Natural killer cell (primary cell): ENCODE measurements at places on chromosomes 1 and 21. TPM values are rescaled to one million over a fixed set of nuclear protein-coding genes. Genes with fewer than 3 reads are reported as not detected.

Gene MROH7
- 0.16 TPM for total RNA-seq

Gene SLAMF9
- not detected for total RNA-seq

Gene OR2AK2
- not detected for total RNA-seq

Gene ACTN2
- total RNA-seq, result not detected

Gene SYT2
- not detected for total RNA-seq

Gene CYP4A11
- not detected for total RNA-seq

Gene PRAMEF1
- total RNA-seq, result not detected

Gene CLCA2
- not detected for total RNA-seq

Gene SELE
- total RNA-seq, result not detected

Gene TMIGD3
- total RNA-seq, result 1.0 TPM

Gene TRAPPC3
- 28.0 TPM for total RNA-seq

Gene TNFAIP8L2
- total RNA-seq, result 14.5 TPM

Gene STUM
- total RNA-seq, result not detected

Gene KRTAP21-2
- total RNA-seq, result not detected

Gene NES
- not detected for total RNA-seq

Gene OMA1
- total RNA-seq, result 41.1 TPM

Gene TMEM269
- 1.4 TPM for total RNA-seq

Gene DIO1
- total RNA-seq, result not detected

Gene ABCG1
- 10.4 TPM for total RNA-seq

Gene EFNA3
- total RNA-seq, result 1.1 TPM

Gene RHD
- not detected for total RNA-seq

Gene C21orf58
- 5.2 TPM for total RNA-seq

Gene OR2T2
- not detected for total RNA-seq

Gene VWA5B1
- total RNA-seq, result not detected

Gene OR10J1
- not detected for total RNA-seq

Gene KLF17
- total RNA-seq, result not detected

Gene ZMYND12
- total RNA-seq, result 0.97 TPM

Gene GPR3
- 0.87 TPM for total RNA-seq
